ENCODE measurements at places on chromosomes 4 and X.

DNA sequence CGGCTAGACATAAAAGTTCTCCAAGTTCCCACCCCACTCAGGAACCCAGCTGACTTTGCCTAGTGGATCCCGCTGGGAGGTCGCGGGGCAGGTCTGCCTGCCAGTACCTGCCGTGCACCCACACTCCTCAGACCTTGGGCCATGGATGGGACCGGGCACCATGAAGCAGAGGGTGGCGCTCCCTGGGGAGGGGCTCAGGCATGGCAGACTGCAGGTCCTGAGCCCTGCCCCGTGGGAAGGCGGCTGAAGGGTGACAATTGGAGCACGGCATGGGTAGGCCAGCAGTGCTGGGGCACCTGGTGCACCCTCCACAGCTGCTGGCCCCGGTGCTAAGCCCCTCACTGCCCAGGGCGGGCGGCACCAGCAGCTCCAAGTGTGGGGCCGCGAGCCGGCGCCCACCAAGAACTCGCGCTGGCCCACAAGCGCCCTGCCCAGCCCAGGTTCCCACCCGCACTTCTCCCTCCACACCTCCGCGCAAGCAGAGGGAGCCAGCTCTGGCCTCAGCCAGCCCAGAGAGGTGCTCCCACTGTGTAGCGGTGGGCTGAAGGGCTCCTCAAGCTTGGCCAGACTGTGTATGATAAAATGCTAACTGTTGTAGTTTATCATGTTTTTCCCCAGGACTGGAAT is 63.1 kb downstream of the UGT2A2 start:
- DNase-seq: no peak

DNA sequence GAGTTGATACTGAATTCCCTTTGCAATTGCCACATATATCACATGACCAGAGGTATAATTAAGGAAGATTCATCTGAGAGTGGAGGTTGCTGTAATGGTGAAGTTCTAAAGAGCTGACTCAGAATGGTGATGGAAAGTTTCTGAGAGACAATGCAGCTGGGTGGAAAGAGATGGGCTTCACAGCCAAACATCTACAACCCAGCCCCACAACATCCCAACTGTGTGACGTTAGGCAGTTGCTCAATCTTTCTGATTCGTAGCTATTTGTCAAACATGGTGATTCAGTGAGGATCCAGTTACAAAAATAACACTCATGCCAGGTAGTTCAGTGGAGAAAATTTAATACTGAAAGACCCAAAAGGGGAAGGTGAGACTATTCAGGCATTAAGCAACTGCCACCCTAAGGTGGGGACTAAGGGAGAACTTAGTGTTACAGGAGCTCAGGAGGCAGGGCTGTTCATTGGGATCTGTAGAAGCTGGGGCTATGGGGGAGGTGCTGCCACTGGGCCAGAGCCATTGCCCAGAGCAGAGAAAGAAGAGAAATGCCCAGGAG is 6.9 kb upstream of the AFF1 start:
- no peak for DNase-seq

- DNase-seq: no peak
Observed at GRCh38 chr4:105548483-105548882, 3.9 kb upstream of the ARHGEF38 start.

DNA sequence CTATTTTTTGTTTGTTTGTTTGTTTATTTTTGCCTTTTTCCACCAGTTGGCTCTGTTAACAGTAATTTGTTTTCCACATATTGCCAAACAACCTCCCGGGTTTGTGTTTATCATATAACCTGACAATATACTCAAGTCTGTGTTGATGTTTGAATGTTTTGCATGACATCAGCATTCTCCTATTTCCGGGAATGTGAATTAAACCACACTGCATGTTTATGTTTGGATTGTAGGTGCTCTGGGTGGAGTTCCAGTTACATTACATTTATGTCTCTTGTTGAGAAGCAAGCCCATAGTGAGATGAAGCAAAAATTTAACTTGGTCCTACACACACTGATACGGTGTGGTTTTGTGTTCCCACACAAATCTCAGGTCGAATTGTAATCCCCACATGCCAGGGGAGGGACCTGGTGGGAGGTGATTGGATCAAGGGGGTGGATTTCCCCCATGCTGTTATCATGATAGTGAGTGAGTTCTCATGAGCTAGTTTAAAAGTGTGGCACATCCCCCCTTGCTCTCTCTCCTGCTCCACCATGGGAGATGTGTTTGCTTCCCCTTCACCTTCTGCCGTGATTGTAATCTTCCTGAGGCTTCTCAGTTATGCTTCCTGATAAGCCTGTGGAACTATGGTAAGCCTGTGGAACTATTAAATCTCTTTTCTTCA is 54.4 kb upstream of the CLNK start:
- no peak for DNase-seq

DNA sequence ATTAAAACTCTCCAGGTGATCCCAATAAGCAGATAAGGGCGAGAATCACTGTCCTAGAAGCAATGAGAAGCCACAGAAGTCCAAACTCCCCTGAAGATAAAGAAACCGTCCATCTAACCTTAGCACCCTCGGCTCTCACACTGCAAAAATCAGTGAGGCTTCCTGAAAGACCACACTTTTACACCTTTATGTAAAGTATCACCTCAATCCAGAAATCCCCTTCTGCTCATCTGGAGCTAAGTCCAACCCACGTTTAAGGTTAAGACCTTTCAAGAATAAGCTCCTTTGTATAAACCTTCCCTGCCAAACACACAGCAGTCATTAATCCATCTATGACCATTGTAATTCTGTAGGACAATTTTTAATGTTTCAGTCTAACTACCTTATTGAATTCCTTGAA is 41.7 kb downstream of the LIN54 start:
- DNase-seq: no peak

DNA sequence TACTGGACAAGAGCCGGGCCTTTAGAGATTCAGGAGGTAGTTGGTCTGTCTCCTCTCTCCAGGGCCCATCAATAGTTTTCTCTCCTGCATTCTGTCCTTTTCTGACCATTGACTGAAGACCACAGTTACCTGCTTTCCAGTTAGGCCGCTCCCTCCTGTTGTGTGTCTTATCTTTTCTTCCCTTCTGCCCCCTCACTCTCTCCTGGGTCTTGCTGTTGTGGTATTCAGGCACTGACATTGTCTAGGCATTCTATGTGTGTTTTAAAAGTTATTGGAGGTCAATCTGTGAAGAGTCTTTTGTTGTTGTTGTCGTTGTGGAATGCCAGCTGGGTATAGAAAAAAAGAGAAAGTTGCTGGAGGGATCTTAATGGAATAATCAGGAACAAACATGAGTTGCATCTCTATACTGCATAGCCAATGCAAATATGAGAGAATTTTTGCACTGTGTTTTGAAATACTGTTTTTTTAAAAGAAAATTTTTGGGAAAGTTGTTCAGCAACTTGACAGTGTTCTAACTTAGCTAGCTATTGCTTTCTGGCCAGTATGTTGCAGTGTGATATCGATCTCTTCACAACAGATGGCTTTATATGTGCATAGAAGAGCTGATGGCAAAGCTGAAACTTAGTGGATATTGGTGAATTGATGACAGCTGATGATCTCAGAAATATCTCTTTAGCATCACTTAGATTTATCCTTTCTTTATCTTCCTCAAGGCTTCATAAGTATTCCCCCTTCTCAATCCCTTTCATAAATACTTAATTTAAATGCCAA is 240.7 kb downstream of the C4orf33 start:
- no peak for DNase-seq

GRCh38 chrX:13220916-13221315 is 98.9 kb downstream of the ATXN3L start:
- DNase-seq: no peak

DNA sequence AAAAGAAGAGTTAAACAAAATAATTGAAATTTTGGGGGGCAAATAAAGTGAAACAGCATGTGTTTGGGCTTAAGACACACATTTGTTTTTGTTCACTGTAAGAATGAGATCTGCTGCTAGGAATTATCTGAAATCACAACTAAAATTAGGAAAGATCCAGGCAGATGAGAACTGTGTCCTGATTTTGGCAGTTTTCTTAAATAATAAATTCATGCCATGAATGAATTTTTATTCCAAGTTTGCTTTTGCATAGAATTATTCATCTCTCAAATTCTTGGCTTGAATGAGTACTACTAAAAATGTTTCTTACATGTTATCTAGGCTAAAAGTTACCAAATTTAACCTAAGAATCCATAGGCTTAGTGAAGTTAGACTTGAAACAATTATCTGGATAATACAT is 321.7 kb downstream of the ANK2 start:
- no peak for DNase-seq

DNA sequence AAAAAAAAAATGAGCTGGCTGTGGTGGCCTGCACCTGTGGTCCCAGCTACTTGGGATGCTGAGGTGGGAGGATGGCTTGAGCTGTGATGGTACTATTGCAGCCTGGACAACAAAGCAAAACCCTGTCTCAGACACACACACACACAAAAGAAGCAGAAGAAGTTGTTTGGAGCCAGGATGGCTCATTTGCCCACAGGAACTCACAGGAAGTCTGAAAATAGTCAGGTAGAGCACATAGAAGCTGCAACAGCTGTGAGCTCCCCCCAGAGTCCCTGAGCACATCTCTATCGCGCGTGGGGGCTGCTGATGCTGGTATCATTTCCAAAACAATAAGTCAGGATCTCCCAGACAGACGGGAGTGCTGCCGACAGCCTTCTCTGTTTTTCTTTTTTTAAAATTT is 13.4 kb upstream of the DHRSX start:
- no peak for DNase-seq

- no peak for DNase-seq
Observed at GRCh38 chr4:179007755-179008154, 1565.5 kb upstream of the AGA start.

DNA sequence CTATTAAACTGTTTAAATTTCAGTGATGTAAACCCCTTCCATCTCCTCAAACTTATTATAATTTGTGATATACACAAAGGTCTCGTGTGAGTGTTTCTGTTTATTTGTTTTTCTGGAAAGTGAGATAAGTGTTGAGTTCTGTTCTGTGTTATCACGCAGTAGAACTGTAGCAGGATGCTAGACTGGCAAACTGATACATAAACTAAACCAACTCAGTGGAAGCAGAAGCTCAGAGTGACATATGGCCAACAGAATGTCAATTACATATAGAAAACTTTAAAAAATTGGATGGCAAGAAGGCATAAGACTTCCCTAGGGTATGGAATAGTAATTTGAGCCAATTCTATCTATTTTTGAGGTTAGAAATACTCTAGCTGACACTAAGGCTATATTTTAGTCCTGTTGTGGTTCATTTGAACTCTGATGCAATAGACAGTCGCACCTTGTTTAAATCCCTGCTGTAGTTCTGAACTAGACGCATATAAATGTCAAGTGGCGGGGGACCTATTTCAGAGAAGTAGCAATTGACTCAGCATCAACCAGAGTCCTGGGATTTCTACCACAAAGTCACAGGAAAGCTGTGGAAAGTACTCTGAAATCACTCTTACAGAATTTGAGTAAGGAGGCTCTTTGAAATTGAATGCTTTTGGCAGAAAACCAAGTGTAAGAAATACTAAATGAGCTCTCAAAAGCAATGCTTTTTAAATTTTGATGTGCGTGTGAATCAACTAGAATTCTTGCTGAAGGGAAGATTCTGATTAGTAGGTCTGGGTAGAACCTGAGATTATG is 294.4 kb downstream of the INPP4B start:
- DNase-seq: no peak

Measured in stimulated activated CD8-positive, alpha-beta memory T cell treated with anti-CD3 and anti-CD28 coated beads, Interleukin-15, amount 100 ng/mL, for 1 hour (primary cell).